NCI-H2029 treated with DMSO at 0.1 percent for 48 hours (cell line): ENCODE measurements at places on chromosomes 3 and 15.
A peak's percentile ranks its signal among the peaks of the same experiment; 100 is the strongest.

DNA sequence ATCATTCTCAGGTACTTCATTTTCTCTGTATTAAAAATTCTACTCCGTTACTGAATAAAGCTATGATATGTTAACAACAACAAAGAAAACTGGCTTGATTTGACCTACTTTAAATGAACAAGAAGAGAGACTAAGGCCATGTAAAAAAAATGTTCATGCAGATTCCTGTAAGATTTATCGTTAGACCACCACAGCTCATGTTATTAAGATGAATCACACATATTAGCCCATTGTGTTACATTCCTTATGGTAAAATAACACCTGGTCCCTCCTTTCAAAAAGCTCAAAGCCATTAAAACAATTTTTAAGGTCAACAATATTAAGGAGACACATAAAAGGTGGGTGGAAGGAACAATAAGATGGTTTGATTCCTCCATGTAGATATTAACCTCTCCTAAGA lies 6.3 kb downstream of the THOC7 start:
- DNase-seq = no peak

DNA sequence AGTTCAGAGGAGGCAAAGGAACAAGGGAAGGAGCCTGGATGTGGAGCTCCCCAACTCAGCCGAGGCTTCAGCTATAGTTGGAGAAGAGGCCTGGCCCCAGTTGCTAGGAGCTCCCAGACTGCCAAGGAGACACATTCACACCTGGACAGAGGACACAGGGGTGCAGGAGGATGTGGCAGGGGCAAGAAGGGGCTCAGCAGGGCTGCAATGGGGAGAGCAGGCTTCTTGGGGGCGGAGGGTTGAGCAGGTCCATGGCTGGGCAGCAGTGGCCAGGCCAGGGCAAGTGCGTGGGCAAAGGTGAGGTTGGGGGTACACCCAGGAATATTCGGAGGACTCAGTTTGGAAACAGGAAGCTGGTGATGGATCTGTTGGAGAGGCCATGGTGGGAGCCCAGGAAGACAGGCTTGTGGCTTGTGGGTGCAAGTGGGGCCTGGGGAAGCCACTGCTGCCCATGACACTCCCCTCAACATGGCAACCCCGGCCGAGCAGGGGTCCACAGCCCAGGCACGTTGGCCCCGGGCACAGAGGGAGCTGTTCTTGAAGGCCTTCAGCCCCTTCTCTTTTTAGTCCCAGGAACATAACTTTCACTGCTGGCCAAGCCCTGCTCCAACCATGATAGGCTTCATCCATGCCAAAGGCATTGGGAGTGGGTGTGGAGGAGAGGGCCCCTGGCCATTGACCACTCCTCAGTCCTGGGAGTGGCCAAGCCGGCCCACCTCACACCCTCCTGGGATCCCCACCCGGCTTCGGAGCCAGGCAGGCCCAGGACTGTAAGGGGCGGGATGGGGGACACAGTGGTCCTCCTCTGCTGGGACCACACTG lies 33.3 kb downstream of the TSPAN3 start:
- no peak for DNase-seq

DNA sequence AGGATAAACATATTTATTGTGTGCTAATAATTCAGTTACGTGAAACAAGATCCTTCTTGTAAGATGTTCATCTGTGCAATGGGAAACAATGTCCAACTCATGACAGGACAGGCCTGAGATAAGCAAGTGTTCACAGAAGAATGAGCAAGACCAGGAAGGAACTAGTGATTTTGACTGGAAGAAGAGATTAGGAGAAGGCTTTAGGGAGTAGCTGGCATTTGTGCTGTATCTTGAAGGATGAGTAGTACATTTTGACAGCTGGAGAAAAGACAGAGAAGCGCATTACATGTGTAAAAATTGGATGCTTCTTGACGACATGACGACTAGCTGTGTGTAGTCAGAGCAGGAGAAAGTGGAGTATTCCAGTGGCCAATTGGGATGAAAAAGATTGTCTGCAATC lies 48.4 kb downstream of the GBE1 start:
- no peak for DNase-seq

DNA sequence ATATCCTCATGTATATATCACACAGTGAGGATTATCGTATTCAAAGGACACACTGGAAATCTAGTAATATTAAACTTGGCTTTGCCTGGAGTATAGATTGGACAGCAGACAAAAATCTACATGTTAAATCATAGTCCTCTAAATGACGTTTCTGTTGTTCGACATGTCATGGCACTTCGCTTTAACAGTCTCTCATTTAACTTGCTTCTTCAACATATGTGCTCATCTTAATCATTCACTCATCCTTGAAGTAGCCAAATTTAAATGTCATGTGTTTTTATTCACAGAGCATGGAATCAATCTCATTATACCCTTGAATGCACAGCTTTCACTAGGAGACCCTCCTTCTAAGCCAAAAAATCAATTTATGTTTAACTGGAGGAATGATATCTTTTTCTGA lies 417.0 kb upstream of the CNTN6 start:
- no peak for DNase-seq

GRCh38 chr15:29569533-29570092 lies 252.7 kb downstream of the TJP1 start:
- DNase-seq = no peak

- no peak for DNase-seq
Observed at GRCh38 chr3:196238612-196239560, 22.6 kb downstream of the SLC51A start.

DNA sequence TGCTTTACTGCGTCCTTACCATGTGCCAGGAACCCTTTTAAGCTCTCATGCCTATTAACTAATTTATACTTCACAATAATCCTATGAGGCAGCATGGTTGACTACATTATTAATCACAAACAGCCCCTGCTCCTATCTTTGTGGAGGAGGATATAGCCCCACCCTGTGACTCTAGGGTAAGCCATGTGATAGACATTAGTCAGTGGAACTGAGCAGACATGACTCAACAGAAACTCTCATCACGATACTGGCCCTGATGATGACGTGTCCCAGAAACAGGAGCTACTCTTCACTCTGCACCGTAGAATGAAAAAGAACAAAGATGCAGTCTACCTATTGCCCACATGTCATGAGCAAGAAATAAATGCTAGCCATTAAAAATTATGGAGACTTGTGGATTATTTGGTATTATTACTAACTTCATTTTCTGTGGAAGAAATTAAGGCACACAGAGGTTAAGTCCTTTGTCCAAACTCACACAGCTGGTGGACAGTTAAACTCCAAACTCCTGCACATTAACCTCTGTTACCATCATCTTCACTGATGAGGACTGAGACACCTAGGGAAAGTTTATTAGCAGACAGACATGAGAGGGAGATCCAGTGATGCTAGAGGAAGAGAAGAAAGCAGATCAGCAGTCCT lies 51.2 kb downstream of the CFAP20DC start:
- DNase-seq = no peak

GRCh38 chr3:6862041-6862879 lies 1.3 kb downstream of the GRM7 start:
- DNase-seq = no peak

GRCh38 chr15:56207092-56207491 lies 36.6 kb downstream of the RFX7 start:
- no peak for DNase-seq

- peak; percentile 67 for DNase-seq
Observed at GRCh38 chr3:187066228-187066995, 72.9 kb downstream of the RPL39L start.

DNA sequence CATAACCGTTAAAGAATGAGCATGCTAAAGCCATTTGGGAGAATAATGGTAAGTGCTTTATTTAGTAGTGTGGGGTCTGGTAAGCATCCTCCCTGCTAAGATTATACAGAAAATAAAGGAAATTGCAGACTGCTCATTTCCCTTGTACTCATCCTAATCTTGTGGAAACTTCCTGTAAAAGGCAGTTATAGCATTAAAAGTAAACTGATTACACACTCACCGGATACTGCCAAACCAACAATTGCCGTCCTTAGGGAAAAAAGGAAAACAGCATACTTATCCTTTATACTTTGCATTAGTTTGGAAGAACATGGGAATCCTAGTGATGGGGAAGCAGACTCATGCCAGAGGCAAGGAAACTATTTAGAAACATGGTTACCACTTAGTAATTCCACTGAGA lies 5.3 kb upstream of the SPRED1 start:
- DNase-seq = no peak

GRCh38 chr3:46693038-46693891 lies at the start of gene ALS2CL:
ALS2CL (minus strand) TSS chr3:46693679; CDS start chr3:46689440, 4,239 bp downstream.
- no peak for DNase-seq

- no peak for DNase-seq
Observed at GRCh38 chr3:146747928-146748327, 142.8 kb upstream of the PLSCR5 start.

GRCh38 chr3:197912741-197913476 lies 37.1 kb upstream of the RPL35A start:
- DNase-seq = no peak

GRCh38 chr3:112740835-112741234 lies 99.9 kb upstream of the CCDC80 start:
- DNase-seq = no peak

DNA sequence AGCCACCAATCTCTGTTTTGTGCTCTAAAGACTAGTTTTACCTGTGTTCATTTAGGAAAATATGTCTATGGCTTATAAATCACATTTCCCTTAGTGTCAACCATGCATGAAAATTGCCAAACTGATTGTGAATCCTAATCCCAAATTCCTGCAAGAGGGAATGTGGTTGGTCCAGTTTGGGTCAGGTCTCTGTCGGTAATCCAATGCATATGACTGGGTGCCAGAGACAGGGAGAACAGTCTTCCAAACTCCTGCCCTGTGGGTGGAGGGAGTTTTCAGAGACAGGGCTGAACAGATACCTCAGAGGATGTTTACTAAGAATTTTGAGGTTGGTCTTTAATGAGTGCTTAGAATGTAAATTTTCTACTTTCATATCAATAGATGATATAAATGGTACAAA lies 300.5 kb upstream of the ARL6 start:
- no peak for DNase-seq

DNA sequence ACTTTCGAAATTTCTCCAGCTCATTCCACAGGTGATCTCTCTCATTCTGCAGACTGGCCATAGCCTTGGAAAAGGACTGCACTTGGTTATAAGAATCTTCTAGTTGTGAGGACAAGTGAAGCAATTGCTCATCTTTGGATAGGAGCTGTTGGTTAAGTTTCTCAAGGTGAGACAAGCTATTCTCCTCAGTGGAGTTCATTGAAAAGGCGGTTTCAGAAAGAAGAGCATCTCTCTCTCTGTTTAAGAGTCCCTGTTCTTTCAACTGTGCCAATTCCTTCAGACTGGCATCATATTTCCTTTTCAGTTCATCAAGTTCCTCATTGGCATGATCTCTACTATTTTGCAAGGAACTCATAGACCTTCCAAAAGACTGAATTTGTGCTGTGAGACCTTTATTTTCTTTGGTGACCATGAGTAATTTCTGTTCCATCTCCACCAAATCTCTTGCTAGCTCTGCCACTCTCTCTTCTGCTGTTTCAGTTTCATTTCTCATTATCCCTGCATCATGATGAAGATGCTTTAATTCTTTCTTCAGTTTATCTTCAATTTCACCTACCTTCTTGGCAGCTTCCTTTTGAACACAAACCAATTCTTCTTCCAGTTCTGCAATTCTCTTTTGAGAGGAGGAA lies 30.2 kb upstream of the HCLS1 start:
- DNase-seq = no peak

DNA sequence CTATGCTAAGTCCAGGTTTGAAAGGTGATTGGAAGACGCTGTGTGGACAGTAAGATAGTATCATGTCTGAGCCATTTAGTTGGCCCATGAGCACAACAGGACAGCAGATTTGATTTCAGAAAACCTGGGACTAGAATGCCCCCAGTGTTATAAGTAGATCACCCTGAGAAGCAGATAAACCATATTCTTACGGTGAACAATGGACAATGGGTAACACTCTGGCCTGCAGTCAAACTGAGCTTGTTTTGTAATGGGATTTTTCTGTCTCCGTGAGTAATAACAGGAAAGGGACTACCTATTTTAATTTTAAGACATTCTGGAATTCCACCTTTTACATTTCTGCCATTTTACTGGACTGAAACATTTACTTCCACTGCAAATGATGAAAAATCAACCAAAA lies 71.5 kb downstream of the LDHAL6B start:
- DNase-seq = no peak

DNA sequence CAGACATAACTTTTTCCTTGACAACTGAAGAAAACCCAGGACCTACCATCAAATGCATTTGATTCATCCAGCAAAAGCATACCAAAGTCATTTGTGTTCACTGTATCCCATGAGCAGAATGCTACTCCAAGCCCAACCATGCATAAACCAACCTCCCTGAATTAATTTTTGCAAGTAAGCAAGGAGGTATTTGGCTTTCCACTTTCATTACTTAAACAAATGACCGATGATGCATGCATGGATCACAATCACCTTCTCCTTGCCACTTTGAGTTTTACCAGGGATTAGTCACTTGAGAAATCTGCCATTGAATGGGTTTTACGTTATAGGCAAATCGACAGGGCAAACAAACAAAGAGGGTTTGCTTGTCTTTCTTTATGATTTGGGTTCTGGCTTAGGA lies 214.8 kb downstream of the FMN1 start:
- DNase-seq = no peak

DNA sequence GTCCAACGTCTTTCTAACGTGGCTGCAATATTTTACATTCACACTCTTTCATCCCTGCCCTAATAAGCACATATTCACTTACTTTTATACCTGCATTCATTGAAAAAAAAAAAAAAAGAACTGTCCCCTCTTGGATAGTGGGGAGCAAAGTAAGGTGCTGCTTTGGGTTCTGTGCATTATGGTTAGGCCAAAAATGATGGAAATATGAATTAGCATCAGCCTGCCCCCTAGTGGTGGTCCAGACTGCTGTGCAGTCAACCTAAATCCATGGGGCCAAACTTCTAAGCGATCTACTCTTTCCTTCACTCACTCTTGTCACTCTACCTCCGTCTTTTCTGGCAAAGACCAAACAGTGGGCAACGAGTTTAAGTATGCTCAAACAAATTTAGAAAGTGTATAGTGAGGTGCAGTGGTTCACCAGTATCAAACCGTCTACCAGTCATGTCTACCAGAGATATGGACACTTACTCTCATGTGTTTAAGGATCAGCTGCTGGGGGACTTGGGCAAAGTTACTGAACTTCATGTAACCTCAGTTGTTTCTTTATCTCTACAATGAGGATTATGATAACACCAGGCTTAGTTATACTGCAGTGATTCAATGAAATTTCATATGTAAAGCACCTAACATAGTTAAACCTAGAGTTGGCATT lies 61.5 kb upstream of the GRM7 start:
- DNase-seq = peak; percentile 21

- no peak for DNase-seq
Observed at GRCh38 chr3:16743276-16743675, 138.1 kb upstream of the DAZL start.

- DNase-seq = peak; percentile 15
Observed at GRCh38 chr3:179260949-179261765, 10.2 kb upstream of the KCNMB3 start.
